Camera-type eye (tissue), 1 donor: ENCODE measurements at places on chromosomes 6 and 20. TPM values are rescaled to one million over a fixed set of nuclear protein-coding genes. Genes with fewer than 3 reads are reported as not detected.

Gene PTCRA
- total RNA-seq: not detected

Gene ZNF334
- total RNA-seq: 34.7 TPM

Gene CTCFL
- total RNA-seq: 0.27 TPM

Gene BPI
- 2.4 TPM for total RNA-seq

Gene GPX5
- total RNA-seq: not detected

Gene BPIFB2
- not detected for total RNA-seq

Gene HLA-DOA
- total RNA-seq: 0.71 TPM

Gene CDH22
- 0.93 TPM for total RNA-seq

Gene CD83
- total RNA-seq: 12.7 TPM

Gene C6orf163
- 8.0 TPM for total RNA-seq

Gene IL17F
- total RNA-seq: not detected

Gene CDH26
- total RNA-seq: 4.6 TPM
